ENCODE measurements at places on chromosomes 2 and 18. TPM values are rescaled to one million over a fixed set of nuclear protein-coding genes. Genes with fewer than 3 reads are reported as not detected.

GRCh38 chr2:11466307-11467128, 557 bp upstream of the E2F6 start:
- DNase-seq = peak; percentile 43

DNA sequence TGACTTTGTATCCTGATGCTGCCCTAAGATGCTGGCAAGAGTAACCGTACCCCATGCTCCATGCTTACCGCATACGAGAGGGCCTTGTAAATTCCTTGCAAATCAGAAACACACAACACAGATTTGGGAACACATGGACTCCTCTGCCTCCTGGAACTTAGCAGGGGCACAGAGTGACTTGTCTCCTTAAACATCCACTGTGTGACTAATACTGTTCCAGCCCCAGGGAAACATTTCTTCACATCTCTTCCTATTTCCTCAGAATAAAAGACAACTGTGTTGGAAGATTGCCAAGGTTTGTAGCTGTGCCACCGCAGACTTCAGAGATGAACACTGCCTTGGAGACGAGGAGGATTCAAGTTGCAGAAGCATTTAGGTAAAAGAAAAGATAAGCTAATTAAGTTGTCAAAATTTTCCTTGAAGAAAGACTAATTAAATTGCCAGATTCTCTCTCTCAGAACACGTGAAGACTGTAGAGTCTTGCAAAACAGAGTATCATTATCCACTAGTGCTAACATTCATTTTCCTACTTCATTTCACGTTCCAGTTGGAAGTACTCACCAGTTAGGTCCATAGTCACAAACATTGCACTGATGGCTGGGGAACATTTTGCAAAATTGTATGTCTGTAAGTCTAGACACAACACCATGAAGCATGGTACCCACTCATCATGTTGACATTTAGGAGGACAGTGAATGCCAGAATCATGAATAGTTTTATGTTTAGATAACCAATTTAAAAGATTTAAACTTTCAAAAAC, 188.8 kb downstream of the TSN start:
- no peak for DNase-seq

GRCh38 chr2:157245846-157246764, 11.4 kb upstream of the GALNT5 start:
- no peak for DNase-seq

Gene HTR2B
- 0.12 TPM for total RNA-seq

Gene ZBTB7C
- 52.1 TPM for total RNA-seq

Gene ANKRD30B
- 0.24 TPM for total RNA-seq
